Caco-2 (cell line): ENCODE measurements at places on chromosomes 1 and 21.

- no peak for DNase-seq
Measured at GRCh38 chr1:46043458-46044017, 88.9 kb downstream of the PIK3R3 start.

- no peak for DNase-seq
Measured at GRCh38 chr1:15963968-15964648, 11.8 kb downstream of the ZBTB17 start.

DNA sequence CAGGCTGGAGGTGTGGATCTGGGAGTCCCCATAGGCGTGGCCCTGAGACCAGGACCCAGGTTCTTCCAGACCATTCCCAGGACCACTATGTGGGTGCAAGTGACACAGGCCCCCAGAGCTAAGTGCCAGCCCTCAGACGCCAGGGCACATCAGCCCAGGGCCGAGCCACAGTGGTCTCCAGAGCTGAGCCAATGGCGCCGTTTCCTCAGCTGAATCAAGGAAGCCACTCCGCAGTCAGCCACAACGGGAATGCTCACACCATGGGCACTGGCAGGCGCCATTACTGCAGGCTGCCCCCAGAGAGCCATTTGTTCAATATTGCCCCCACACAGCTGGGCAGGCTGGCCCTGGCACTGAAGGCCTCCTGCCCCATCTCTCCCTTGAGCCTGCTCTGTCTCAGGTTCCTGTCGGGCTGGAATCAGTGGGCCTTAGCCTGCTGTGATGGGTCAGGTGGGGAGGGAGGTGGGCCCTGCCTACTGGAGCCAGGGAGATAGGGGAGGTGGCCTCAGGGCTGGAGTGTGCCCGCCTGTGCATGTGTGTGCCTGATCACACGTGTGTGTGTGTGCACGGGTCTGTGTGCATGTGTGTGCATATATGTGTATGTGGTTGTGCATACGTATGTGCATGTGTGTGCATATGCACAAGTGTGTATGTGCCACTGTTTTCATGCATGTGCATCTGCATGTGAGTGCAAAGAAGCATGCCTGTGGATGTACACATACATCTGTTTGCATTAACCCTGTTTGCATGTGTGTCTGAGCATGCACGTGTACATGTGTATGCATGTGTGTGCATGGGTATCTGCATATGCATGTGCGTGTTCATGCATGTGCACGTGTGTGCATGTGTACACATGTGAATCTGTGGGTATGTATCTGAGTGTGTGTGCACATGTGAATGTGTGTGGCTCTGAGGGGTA lies 6.1 kb downstream of the GJC2 start:
- DNase-seq: no peak

- DNase-seq: no peak
Measured at GRCh38 chr1:10712568-10713362, 83.7 kb downstream of the CASZ1 start.

DNA sequence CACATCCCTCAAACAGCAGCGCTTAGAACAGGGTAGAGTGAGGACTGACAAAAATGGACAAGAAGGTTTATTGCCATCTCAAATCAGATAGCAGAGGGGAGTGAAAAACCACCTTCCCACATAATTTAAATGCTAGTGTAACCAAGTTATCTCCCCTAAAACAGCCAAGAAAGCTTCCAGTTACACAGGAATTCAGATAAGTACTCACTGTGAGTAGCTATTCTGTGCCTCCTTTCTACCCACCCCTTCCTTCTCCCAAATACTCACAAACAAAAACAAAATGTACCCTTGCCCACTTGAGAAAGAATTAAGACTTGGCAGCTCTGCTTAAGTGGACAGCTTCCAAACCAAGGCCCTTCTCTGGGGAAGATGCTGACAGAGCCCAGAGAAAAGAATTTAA lies 9.1 kb downstream of the OTUD7B start:
- no peak for DNase-seq

- DNase-seq: no peak
Measured at GRCh38 chr1:30277911-30278310, 445.5 kb downstream of the MATN1 start.

GRCh38 chr1:23251812-23252211 lies 34.5 kb upstream of the HTR1D start:
- no peak for DNase-seq

DNA sequence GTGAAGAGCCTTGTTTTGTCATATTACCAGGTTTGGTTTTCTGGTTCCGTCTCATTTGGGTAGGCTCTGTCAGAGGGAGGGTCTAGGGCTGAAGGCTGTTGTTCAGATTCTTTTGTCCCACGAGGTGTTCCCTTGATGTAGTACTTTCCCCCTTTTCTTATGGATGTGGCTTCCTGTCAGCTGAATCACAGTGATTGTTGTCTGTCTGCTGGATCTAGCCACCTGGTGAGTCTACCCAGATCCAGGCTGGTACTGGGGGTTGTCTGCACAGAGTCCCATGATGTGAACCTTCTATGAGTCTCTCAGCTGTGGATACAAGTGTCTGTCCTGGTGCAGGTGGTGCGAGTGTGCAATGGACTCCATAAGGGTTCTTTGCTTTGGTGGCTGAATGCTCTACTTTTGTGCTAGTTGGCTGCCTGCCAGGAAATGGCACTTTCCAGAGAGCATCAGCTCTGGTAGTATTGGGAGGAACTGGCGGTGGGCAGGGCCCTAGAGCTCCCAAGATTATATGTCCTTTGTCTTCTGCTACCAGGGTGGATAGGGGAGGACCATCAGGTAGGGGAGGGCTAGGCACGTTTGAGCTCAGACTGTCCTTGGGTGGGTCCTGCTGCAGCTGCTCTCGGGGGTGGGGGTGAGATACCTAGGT lies 246.0 kb downstream of the RYR2 start:
- DNase-seq: no peak

GRCh38 chr1:212557739-212558692 lies 50.5 kb upstream of the ATF3 start:
- peak; percentile 58 for DNase-seq

- DNase-seq: no peak
Measured at GRCh38 chr1:37776946-37777516, 12.1 kb upstream of the EPHA10 start.

DNA sequence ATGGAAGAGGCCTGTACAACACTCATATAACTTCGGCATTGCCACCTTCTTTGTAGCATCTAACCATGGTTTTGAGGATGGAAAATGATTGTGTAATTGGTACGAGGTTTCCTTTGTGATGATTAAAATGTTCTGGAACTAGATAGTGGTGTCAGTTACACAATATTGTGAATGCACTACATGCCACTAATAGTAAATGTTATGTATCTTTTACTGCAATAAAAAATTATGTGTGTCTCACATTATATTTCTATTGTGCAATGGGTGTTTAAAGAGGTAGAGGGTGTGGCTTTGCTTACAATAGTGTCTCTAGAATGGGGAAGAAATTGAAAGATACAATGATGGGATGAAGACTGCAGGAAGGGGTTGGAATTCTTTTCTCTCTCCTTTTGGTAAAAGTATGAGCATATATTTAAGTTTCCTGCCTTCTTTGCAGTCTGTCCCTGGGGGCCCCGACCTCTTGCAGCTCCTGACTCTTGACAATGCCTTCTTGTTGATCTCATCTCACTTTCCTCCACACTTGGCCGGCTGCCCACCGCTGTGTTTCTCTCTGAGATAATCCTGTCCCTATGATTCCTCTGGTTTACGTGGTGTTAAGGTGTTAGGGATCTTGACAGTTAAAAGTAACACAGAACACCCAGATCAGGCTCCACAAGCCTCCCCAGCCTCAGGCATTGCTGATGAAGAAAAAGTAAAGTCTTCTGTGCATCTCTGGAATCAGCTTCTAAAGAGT lies 39.3 kb downstream of the MTARC1 start:
- DNase-seq: no peak

GRCh38 chr1:153800516-153800915 lies 25.3 kb downstream of the SLC27A3 start:
- no peak for DNase-seq

- DNase-seq: no peak
Measured at GRCh38 chr1:222905151-222905550, 90.3 kb downstream of the DISP1 start.

GRCh38 chr1:31880957-31881687 lies 57.0 kb downstream of the PTP4A2 start:
- no peak for DNase-seq

DNA sequence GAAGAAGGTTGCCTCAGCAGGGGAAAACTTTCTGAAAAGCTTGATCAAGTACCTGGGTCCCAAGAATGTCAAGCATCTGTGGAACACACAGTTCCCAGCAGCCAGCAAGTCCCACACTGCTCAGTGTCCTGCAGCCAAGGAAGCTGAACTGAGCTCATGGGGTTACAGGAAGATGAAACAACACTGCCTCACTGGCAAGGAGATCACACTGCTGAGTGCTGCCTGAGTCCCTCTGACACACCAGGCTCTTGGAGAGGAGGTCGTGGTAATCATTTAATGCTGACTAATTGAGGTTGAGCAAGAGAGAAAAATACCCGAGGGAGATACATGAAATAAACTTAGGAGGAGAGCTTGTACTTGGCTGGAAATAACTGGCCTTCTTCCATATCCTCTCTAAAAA lies 75.2 kb downstream of the MPZL1 start:
- peak; percentile 56 for DNase-seq

DNA sequence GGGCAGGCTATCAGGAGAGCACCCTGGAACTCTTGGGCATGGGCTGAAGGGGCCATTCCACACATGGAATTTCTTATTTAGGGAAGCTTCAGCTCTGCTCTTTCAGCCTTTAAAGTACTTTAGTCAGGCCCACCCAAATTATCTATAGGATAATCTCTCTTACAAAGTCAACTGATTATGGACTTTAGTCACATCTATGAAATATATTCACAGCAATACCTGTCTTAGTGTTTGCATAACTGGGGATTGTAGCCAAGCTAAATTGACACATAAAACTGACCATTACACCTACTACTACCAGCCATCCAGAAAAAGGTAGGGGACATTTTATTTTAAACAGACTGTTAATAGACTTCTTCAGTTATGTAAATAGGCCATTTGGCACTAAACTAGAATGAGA lies 114.9 kb upstream of the VANGL1 start:
- DNase-seq: no peak

DNA sequence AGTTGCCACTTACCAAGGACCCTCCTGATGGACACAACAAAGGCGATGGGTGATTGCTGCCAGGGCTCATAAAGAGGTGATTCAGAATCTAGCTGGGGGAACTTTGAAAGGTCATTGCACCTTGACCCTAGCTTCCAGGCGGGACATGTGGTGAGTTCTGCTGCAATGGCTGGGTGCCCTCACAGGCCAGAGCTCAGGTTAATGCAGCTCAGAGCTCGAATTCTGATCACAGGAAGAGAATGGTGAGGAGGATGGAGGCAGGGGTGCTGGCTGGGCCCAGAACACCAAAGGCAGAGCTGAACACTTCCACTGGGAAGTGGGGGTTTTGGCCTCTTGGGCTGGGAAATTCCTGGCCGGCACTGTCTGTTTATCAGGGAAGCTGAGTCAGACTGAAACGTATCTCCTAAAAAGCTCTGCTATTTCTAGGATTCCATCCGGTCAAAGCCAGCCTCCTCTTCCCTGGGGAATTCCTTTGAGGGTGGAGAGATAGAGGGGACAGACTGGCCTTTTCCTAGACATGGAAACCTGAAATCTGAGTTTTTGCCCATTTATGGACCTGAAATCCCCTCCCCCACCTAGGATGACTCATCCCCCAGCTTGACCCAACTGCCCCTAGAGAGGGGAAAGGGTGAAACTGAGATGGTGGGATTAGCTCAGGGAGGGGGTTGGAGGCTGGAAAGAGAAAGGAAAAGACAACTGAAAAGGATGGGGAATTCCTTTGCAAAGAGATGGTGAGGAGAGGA lies 27.2 kb downstream of the NUAK2 start:
- peak; percentile 88 for DNase-seq

- no peak for DNase-seq
Measured at GRCh38 chr1:149967646-149968045, 31.0 kb upstream of the MTMR11 start.

GRCh38 chr1:199170711-199171110 lies 531.9 kb downstream of the PTPRC start:
- no peak for DNase-seq

DNA sequence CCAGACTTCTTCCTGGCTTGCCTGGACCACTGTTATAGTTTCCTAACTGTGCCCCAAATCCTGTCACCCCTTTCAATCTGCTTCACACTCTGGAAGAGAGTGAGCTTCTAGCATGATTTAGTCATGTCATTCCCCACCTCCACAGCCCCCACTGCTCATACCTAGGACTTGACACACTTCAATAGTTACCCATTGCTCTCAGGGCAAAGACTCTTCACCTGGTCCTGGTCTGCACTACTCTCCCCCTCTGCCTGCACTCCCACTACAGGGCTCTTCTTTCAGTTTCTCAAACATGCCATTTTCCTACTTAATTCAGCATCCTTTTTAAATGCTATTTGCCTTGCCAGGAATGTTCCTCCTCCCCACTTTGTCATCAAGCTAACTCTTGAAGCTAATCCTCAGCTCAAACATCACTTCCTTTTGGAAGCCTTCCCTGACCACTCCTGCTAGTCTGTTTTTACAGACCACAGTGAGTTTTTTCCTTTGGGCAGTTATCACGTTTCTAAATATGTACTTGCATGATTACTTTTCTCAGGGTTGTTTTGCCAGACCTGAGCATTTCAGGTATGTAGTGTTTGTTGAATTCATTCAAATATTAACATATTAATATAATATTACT lies 24.7 kb downstream of the CYP2J2 start:
- DNase-seq: no peak

DNA sequence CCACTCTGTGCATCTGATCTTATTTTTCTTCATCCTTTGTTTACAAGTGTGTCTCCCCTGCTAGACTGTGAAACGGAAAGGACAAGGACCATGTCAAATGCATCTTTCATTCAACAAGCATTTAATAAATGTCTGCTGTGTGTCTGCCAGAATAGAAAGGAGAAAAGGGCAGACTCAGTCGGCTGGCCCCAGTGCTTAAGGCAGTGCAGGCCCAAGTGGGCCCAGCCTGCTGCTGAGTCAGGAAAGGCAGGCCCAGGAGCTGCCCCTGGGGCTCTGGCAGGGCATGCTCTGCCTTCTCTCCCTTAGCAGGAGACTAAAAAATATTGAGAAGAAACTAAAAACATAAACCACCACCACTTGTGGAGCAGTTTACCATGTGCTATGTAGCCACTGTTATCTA lies 38.1 kb downstream of the PLEKHA6 start:
- no peak for DNase-seq

DNA sequence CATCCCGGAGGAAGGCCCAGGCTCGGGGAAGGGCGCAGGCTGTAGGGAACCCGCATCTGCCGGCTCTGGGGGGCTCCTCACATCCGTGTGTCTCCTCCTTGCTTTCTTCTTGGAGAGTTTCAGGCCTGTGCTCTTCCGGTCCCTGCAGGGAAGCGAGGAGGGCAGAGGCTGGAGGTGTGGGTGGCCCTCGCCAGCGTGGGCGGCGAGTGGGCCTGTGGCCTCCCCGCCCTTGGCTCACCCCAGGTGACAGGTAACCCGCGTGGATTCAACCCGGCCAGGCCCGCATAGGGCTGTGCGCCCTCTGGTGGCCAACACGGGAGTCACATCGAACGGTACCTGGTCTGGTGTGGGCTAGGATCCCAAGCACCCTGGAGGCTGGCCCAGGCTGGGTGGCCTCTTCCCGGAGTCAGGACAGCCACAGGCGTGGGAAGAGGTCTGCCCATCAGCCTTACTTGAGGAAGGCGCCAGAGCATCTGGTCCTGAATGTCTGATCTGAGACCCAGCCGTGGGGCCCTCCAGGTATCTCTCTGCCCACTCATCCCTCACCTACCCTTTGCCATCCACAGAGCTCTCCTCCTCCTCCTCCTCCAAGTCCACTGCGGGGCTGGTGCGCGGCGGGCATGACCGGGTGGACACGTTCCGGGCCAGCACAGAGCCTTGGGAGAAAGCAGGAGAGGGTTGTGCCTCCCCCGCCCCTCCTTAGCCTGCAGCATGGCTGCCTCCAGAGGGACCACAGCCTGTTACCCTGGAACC lies 9.6 kb upstream of the TNFRSF25 start:
- DNase-seq: peak; percentile 75

- DNase-seq: no peak
Measured at GRCh38 chr1:168498159-168498631, 45.6 kb downstream of the XCL2 start.
